ENCODE measurements at places on chromosomes 13 and 19. TPM values are rescaled to one million over a fixed set of nuclear protein-coding genes. Genes with fewer than 3 reads are reported as not detected.

DNA sequence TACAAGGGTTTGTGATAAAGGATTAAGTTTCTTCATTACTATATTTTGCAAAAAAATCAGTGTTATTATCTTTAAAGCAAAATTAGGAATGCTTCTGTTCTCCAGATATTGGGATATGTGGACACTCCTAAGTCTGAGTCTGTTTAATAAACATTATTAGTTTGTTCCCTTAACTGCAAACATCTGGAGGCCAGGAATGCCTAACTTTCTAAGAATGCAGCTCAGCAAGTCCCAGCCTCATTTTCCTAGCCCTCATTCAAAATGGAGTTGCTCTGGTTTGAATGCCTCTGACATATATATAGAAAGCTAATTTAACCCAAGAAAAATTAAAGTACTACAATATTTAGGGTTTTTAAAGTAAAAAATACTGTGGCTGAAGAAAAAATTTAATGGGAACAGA lies 33.6 kb upstream of the EDNRB start:
- no peak for DNase-seq

DNA sequence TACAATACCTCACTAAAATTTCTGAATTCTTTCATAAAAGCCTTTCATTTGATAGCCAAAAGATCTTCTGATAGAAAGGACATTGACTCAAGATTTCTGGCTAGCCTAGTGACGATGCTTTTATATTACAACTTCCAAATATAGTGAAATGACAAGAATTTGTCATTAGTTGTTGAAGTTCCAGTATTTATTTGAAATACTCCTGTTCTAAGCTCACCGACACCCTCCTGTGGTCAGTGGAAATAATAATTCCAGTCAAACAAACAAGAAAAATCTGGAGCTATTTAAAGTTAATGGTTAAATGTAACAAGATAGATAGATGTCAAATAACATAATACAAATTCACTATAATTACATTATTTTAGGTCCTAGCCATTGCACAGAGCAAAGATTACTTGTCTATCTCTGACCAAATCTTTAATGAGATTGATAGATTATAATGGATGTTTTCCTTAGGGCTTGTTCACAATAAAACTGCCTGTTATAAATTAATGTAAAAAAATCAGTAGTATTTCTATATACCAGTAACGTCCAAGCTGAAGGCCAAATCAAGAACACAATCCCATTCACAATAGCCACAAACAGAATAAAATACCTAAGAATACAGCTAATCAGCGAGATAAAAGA lies 195.5 kb downstream of the RGCC start:
- DNase-seq: no peak

DNA sequence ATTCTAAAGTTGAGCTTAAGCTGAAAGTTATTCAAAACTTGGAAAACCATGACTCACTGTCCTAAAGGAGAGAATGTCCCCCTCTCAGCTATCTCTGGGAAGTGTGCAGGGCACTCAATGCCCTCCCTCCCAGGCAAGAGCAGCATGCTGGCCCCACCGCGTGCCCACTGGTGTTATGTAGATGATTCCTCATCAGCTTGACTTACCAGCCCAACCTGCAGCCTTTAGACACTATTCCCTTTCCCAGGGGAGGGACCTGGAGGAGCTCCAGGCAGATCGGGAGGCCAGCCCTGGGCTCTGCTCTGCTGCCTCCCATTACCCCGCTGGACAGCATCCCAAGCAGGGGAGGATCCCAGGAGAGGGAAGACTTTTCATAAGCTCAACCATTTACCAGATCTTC lies 124.6 kb downstream of the FGF14 start:
- no peak for DNase-seq

GRCh38 chr13:103373916-103374315 lies 307.7 kb upstream of the SLC10A2 start:
- no peak for DNase-seq

DNA sequence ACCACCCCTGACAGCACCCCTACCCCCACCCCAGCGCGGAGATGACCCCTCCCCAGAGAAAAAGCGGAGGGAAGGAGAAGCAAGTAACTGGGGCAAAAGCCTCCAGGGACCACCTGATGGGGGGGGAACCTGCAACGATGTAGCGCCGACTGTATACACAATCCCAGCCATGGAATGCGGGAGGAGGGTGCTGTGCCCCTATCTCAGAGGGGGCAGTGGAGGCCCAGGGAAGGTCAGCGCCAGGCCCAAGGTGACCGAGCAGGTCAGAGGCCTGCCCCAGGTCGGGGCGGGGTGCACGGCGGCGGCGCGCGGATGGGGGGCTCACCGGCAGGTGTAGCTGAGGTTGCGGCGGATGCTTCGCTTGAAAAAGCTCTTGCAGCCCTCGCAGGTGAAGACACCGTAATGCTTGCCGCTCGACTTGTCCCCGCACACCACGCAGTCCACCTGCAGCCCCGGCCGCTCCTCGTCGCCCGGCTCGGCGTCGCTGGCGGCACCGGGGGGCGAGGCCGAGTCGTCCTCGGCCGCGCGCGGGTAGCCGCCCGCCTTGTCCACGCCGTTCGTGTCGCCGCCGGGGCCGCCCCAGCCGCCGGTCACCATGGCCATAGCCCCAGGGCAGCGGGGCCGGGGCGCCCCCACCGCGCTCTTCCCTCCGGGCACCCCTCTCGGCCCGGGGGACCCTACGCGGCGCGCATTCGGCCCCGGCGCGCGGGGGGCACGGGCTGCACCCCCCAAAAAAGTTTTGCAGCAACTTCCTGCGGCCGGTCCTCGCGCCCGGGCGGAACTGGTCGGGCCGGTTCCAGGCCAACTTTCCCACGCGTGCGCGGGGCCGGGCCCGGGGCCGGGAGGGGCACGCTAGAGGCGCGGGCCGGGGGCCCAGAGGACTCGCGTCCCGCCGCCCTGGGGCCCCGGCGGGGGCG lies 843 bp downstream of the NR2F6 start:
- DNase-seq: no peak

DNA sequence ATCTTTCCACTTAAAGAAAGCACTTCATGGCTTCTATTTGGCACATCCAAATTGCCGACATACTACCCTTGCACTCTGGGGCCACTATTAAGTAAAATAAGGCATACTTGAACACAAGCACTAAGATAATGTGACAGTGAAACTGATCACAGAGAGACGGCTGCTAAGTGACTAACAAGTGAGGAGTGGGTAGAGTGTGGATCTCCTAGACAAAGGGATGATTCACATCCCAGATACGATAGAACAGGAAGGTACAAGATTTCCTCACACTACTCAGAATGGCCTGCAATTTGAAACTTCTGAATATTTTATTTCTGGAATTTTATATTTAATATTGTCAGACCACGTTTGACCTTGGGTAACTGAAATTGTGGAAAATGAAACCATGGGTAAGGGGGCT lies 1721.8 kb upstream of the SPRY2 start:
- no peak for DNase-seq

GRCh38 chr13:44967704-44968433 lies 21.4 kb downstream of the NUFIP1 start:
- no peak for DNase-seq

DNA sequence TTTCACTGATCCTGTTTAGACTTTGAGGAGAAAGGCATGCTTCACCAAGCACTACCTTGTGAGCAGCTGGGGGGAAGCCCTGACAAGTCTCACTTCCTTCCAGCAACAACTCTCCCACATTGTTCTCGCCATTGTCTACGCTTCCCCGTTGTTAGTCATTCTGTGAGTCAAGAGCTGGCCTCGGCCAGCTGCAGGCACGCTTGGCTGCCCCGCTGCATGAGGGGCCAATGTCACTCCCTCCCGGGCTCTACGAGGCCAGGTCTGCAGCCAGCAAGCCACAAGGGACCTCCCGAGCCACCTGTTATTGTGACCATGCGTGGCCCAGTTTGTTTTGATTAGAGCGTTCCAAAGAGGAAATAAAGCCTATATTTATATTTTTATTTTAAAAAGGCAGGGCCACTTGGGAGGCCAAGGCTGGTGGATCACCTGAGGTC lies 220.9 kb downstream of the FOXO1 start:
- no peak for DNase-seq

DNA sequence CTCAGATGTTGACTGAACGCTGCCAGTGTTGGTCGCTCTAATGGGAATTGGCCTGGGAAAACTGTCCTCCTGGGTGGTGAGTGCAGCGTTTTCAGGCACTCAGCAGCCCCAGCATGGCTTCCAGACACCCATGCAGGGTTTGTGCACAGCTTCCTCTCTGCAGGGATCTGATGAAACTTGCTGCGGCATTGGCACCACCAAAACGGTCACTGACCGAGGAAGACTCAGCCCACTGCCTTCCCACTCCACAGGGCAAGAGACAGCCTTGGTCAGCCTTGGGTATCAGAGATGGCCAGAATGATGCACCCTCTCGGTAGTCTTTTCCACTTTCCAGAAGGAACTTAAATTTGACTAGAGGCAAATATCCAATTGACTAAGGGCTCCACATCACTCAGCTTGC lies 398.9 kb downstream of the IRS2 start:
- no peak for DNase-seq

The ELANE gene
- 1.5 TPM for total RNA-seq

The KLK12 gene
- total RNA-seq: not detected

The CEACAM4 gene
- 0.83 TPM for total RNA-seq

Data from esophagus muscularis mucosa (tissue), 4 donors.